Cerebellar nuclear complex (tissue), 1 donor: ENCODE measurements at places on chromosomes 13 and 19.

DNA sequence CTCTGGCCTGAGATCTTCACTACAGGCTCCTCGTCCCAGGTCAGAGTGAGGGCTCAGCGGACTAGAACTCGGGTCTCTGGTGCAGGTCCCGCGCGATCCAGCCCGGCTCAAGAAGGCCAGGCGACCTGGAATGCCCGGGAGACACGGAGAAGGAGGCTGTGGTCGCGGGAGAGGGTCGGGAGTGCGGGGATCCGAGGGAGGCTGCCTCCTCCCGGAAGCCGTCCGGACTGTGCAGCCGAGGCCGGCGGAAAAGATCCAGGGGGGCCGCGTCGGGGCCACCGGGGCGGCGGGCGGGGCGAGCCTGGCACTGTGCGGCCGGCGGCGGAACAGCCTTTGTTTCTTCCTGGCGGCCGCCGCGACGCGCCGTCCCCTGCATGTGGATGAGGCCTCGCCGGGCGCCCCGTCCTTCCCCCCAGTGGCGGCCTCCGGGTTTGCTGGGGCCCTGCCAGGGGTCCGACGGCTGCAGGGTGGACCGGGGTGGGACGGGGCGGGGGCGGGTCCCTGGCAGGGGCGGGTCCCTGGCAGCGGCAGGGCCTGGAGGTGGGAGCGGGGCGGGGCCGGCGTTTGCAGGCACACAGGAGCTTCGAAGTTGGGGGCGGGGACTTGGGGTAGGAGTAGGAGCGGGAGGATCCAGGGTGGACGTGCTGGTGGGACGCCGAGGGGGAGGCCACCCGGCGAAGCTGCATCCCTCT is 1.0 kb upstream of the SLC7A10 start:
- DNase-seq: no peak

GRCh38 chr13:30479154-30479882 is 13.6 kb upstream of the HMGB1 start:
- DNase-seq: no peak

DNA sequence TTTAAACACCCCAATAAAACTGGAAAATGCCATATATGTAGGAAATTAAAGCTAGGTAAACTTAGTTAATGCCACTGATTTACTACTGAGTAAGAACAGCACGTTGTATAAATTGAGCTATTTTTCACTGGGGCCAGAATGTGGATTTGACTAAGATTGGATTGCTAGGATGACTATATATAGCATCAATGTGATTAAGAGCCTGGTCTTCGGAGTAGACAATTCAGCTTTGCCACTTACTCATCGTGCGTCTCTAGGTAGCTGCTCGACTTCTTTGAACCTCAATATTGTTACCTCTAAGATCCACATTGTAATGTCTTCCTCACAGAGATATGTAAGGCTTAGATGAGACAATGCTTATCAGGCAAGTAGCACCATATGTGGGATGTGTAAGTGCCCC is 462.5 kb downstream of the KLF12 start:
- DNase-seq: no peak

GRCh38 chr13:26024558-26024957 is 27.3 kb downstream of the SHISA2 start:
- no peak for DNase-seq
